Activated CD8-positive, alpha-beta memory T cell treated with anti-CD3 and anti-CD28 coated beads for 1 hour (primary cell): ENCODE measurements at places on chromosomes 12 and 14.

GRCh38 chr12:109475993-109476806, 900 bp downstream of the KCTD10 start:
- no peak for DNase-seq

DNA sequence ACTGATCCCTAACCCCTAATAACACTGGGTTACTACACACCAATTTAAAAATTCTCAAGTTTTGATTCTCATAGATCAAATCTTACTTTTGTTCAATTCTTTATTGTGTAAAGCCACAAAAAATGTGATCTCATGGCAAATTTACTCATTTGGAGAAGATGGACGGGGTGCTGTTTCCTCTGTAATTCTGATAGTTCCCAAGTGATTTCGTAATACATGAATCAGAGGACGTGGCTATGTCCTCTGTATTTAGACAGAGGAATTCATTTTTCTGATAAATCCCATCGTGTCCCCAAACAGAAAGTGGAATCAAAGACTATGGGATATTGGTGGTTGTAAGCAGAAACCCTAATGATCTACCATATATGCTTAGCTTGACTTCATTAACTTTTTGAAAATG, 76.6 kb upstream of the GNG2 start:
- no peak for DNase-seq

DNA sequence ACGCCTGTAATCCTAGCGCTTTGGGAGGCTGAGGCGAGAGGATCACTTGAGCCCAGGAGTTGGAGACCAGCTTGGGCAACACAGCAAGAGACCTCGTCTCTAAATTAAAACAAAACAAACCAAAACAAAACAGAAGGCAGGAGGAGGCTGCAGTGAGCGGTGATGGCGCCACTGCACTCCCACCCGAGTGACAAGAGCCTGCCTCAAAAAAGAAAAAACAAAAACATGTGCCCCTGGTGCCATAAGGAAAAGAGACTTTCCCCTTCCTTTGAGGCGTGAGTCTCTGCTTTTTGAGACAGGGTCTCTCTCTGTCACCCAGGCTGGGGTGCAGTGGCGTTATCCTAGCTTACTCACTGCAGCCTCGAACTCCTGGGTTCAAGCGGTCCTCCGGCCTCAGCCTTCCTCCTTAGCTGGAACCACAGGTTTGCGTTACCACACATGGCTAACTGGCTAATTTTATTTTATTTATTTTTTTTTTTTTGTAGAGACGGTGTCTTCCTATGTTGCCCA, 9.0 kb upstream of the EAPP start:
- no peak for DNase-seq

GRCh38 chr14:67962215-67962644, 142.7 kb downstream of the RAD51B start:
- no peak for DNase-seq

GRCh38 chr12:34350092-34351041, 328.1 kb downstream of the ALG10 start:
- DNase-seq = no peak

GRCh38 chr12:11777451-11777850, 128.0 kb downstream of the ETV6 start:
- DNase-seq = no peak

- no peak for DNase-seq
Observed at GRCh38 chr14:21069388-21070082, 569 bp upstream of the ARHGEF40 start.

GRCh38 chr14:81831128-81831820, 297.6 kb upstream of the SEL1L start:
- no peak for DNase-seq

DNA sequence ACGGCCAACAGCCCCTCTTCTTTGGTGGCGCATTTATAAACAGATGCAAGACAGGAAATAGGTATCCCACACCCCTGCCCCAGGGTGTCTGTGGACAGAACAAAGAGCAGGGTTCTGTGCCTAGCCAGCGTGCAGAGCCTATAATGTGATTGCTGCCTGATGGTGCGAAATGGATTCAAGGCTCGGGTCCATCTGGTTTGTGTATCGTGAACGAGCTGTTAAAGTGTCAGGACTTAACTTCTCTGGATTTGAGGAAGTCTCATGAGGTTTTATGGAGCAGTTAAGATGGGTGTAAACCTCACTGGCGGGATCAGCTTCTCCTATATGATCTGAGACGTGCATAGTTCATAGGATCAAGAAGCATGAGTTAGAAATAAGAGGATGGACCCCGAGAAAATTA, 388.7 kb upstream of the TBX3 start:
- no peak for DNase-seq

DNA sequence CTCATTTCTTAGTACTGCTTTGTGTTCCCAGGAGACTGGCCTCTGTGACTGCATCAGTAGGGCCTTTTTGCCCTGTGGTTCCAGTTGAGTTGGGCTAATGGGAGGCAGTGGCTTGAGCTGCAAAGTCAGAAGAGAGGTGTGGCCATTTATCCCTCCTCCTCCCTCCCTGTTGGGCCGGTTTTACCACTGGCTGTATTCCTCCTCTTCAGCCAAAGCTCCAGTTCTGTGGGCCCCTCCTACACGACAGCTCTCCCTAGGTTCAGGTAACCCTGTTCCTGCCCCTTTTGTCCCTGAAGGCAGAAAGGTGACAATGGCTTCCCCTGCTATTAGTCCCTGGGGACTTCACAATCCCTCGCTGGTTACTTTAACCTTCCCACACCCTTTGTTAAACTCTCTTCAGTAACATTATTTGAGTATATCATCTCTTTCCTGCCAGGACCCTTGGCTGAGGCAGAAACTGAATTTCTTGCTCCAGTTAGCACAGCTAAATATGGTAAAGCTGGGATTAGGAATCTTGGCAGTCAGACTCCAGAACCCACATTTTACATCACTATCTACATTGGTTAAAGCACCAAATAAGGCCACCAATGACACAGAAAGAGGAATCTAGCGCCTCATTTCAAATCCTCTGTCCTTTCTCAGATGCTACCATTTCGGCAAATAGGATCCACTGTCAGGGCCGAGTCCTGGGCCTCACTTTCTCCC, 121.9 kb upstream of the SLC35F4 start:
- DNase-seq = no peak

DNA sequence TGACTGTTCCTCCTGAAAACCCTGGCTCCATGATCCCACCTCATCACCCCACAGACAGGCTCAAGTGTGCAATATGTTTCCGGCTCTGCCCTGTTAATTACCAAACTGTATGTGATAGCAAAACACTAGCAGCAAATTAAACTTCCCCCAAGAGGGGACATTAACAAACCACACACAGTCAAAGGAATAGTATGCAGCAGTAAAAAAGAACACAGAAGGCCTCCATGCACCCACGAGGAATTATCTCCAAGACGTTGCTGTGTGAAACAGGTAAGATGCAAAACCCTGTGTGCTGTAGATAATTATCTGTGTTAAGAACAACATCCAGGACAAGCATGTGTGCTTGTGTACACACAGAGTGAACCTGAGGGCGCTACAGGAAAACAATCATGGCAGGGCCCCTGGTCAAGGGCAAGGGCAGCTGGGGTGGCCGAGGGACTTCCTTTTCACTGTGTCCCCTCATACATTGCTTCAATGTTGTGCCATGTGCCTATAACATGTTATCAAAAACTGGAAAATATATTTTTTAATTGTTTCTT, 35.8 kb downstream of the ITPK1 start:
- DNase-seq = no peak

DNA sequence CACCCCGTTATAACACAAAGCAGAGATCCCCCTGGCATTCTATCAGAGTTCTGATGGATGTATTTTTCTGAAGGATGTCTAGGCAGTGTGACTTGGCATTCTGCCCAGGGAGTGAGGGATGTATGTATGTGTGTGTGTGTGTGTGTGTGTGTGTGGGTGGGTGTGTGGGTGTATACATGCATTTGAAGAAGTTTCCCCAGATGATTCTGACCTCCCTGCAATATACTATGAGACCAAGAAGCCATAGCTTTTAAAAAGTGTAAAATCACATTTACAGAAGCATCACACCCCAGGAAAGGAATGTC, 59.7 kb upstream of the NAP1L1 start:
- no peak for DNase-seq

DNA sequence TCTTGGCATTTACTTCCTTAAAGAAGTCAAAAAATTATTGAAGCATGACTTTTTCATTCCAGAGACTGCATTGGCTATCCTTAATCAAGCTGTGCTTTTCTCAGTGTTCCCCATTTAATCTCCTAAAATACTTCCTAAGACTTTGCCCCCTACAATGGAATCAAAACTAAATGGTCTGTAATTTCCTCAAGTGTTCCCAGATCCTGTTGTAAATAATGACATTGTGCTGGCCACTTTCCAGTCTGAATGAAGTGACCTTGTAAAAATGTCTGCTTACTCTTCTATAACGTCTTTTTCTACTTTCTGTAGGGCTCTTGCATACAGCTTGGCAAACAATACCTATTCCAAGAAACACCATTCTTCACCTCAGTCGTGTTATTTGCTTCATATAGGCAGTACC, 45.3 kb upstream of the MBIP start:
- DNase-seq = no peak

GRCh38 chr14:33812181-33812580, 138.7 kb downstream of the EGLN3 start:
- DNase-seq = no peak

- no peak for DNase-seq
Observed at GRCh38 chr14:100677554-100678468, 48.9 kb upstream of the DLK1 start.

DNA sequence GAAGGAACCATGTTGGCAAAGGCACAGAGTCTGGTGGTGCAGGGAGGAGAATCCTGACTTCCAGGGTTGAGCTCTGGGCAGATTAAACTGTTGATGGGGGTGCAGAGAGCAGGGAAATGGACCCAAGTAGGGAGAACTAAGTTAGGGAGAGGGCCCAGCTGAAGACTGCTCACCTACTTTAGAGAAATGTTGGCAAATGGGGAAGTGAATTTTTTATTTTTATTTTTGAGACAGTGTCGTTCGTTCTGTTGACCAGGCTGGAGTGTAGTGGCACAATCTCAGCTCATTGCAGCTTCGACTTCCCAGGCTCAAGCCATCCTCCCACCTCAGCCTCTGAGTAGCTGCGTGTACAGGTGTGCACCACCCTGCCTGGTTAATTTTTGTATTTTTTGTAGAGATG, 32.1 kb upstream of the TUBA1A start:
- DNase-seq = no peak

GRCh38 chr14:42110167-42110566, 503.5 kb downstream of the LRFN5 start:
- no peak for DNase-seq

GRCh38 chr14:56133547-56133946, 15.3 kb downstream of the PELI2 start:
- no peak for DNase-seq

GRCh38 chr12:42892702-42893551, 303.4 kb upstream of the PRICKLE1 start:
- DNase-seq = no peak

DNA sequence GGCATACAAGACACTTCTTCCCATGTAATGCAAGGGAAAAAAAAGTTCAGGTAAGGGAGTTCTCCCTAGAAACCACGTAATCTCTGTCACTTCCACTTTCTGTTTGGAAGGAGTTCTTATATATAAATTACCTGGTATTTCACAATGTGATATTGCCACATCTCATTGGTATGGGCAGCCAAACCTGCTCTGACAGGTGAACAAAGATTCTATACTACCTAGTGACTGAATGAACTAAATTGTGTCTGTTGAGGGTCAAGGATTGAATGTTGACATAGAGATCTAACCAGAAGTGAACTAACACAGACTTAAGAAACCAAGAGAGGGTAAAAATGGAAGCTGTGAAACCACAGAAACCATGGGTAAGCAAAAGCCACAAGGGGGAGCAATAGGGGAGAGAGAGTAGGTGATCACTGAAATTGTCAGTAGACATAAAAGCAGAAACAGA, 161.3 kb downstream of the RPL10L start:
- no peak for DNase-seq

GRCh38 chr14:102079700-102079979, 7.2 kb downstream of the HSP90AA1 start:
- DNase-seq = no peak

DNA sequence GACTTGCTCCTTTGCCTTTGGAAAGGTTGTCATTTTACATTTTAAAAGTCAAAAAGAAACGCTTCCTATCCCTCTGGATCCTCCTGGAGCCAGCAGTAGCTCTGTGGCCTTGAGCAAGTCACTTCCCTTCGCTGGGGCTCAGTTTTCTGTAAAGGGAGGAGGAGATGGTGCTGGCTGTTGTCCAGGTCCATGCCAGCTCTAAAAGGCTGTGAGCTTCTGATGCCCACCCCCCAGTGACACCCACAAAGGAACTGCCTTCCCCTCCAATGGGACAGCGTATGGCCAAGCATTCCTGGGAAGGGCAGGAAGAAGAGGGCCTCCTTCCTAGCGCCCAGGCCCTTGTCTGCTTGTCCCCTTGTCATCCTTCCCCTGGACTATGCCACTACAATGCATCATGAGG, 81.5 kb downstream of the NTF3 start:
- no peak for DNase-seq

- no peak for DNase-seq
Observed at GRCh38 chr14:24725311-24725710, 91.3 kb upstream of the GZMB start.

- DNase-seq = no peak
Observed at GRCh38 chr12:121786440-121786825, 7.1 kb downstream of the RHOF start.

DNA sequence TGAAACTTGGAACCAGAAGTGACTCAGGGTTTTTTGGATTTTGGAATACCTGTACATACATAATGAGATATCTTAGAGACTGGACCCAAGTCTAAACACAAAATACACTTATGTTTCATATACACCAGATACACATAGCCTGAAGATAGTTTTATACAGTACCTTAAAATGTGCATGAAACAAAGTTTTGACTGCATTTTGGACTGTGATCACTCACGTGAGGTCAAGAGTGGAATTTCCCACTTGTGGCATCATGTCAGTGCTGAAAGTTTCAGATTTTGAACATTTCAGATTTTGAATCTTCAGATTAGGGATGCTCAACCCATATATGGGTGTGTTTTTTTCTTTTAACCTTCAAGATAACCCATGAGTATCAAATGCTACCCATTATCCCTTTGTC, 6.6 kb downstream of the SBNO1 start:
- no peak for DNase-seq

- no peak for DNase-seq
Observed at GRCh38 chr12:30988086-30988485, 61.5 kb downstream of the TSPAN11 start.

DNA sequence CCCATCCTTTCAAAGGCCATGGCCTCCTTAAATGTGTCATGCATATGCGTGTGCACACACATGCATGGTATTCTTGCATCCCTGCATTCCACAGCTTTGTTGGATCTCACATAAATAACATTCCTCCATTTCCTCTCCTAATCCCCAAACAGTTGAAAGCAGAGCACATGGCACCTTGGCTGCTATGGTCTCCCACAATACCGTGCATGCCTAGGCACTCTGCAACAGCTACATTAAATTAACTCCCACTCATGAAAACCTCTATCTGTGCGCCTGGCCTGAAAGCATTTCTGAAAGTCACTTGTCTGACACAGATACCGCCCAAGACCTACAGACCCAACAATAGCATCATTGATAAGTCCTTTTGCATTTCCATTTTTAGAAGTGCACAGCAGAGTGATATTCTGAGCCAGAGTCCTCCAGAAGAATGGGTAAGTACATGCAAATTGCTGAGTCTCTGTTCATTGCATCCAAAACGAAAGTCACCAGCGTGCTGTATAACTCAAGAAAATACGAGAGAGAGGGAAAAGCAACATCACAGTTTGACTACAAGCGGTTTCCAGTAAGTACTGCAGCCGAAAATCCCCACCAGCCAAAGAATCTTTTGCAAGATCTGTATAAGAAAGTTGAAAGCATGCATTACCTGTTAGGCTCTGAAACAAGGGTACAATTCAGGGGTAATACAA, 436 bp downstream of the ASB2 start:
- DNase-seq = no peak
